ENCODE measurements at places on chromosomes 4 and X. TPM values are rescaled to one million over a fixed set of nuclear protein-coding genes. Genes with fewer than 3 reads are reported as not detected.

Gene CENPVL2
- 1.3 TPM for total RNA-seq

Gene CXXC4
- 0.67 TPM for total RNA-seq

Gene CFAP99
- not detected for total RNA-seq

Gene S100P
- not detected for total RNA-seq

Gene SLC25A5
- 383 TPM for total RNA-seq

Gene ZFX
- 16.6 TPM for total RNA-seq

Gene PHKA1
- total RNA-seq: 10.5 TPM

Gene RPS6KA6
- total RNA-seq: 6.7 TPM

Gene MAP7D2
- total RNA-seq: 0.45 TPM

Gene TMEM271
- total RNA-seq: 0.41 TPM

Gene MAGEA6
- total RNA-seq: not detected

Gene HMGN5
- 1.7 TPM for total RNA-seq

Gene CCNA2
- 171 TPM for total RNA-seq

Gene FBXO8
- 22.9 TPM for total RNA-seq

Gene SHROOM4
- 9.7 TPM for total RNA-seq

Gene SULT1B1
- total RNA-seq: not detected

Gene TLL1
- total RNA-seq: 0.31 TPM

Gene CPEB2
- 1.9 TPM for total RNA-seq

Gene AWAT2
- 0.26 TPM for total RNA-seq

Gene FGB
- not detected for total RNA-seq

Gene CLNK
- not detected for total RNA-seq

Gene FGF5
- not detected for total RNA-seq

Gene DRP2
- total RNA-seq: 0.26 TPM

Gene FUNDC1
- total RNA-seq: 15.4 TPM

Gene SPATA18
- 0.10 TPM for total RNA-seq

Gene TMEM47
- total RNA-seq: 7.4 TPM

Gene GABRE
- total RNA-seq: 4.4 TPM

Gene TCEAL7
- total RNA-seq: 6.5 TPM

Data from H7 (cell line).